ENCODE measurements at places on chromosomes 12 and 14.

- DNase-seq = no peak
These were observed 1.4 kb downstream of the VAMP1 start for GRCh38 chr12:6469092-6469491.

DNA sequence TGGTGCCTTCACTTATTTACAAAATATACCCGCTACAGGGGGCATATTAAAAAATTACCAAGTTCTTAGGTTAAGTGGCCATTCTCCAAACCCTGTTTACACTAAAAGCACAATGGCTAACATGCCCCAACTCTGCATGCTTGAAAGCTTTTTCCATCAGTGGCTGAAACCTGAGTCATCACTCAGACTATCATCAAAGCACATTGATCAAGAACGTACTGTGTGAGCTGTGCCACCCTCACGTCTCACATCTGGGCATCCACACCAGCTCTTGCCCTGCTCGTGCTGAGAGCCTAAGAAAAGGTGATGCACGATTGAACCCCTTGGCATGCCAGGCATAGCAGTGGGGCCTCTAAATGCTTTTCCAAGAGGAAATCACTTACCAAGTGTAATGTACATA is 13.2 kb downstream of the AQP6 start:
- DNase-seq = no peak

DNA sequence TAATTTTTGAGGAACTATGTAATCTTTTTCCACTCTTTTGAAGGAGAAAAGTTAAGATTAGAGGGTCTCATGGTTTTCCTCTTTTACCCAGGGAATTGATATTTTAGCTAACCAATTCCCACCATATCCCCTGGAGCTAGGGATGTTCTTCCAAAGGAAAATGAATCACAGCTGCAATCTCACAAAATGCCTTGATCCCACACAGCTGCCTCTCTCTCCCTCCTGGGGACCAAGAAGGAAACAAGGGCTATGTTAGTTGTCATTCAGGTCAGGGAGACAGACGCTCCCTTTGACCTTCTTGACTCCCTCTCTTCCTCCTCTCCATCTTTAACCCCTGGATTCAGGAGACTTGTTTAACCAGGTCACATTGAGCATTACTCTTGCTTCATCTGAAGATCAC is 9.5 kb downstream of the DCN start:
- no peak for DNase-seq

GRCh38 chr14:20469890-20470602 is 840 bp downstream of the PNP start:
- peak; percentile 65 for DNase-seq

- DNase-seq = peak; percentile 51
These were observed 1.2 kb downstream of the WNT5B start for GRCh38 chr12:1630133-1630826.

DNA sequence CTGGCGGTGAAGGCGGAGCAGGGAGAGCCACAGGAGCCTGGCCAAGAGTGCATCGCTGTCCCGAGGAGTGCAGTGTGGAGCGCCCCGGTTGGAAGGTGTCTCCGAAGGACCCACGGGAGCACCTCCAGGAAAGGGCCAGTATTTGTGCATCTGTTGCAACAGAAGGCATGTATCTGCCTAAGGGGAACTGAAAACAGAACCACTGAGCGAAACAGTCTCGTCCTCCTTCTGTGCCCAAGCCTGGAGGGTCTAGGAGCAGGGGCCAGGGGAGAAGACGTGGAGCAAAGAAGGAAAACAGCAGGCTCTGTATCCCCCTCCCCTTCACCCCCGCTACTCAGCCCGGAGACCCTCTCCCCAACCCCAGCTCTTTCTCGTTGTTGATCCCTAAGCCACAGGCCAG is 5.3 kb upstream of the LRRC10 start:
- no peak for DNase-seq

DNA sequence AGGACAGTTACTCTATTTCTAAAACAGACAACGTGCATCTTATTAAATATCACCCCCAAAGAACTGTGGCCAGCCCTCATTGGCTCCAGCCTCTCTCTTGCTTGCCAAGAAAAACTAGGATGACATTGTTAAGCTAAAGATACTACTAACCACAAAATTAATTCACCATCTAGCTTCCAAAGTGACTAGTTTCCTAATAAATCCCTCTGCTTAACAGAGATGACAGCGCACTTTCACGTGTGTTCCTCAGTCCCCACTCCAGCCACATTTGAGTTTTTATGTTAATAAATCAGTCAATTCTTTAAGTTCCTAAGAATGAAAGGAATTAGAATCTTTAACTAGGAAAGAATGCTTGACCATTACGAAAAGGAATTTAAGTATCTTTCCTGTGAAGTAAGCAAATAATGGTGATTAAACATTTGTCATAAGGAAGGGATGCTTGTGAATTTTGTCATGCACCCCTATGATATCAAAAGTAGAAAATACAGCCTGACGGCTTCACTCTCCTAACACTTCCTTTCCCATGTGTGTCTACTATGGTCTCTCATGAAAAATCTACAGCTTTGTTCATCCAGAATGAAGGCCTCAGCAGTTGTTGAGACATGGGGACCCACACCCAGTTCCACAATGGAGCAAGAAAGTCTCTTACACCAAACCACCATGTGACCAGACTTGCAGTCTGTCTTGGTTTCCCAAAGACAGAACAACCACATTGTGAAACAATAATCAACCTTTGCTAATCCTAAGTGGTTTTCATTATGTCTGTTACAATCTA is 8.1 kb downstream of the CORO1C start:
- no peak for DNase-seq

- DNase-seq = no peak
These were observed 13.0 kb upstream of the LRRC23 start for GRCh38 chr12:6891646-6892001.

- DNase-seq = no peak
These were observed 187.2 kb downstream of the RPL10L start for GRCh38 chr14:46464341-46464740.

GRCh38 chr12:104736307-104736706 is 221.8 kb downstream of the SLC41A2 start:
- no peak for DNase-seq

DNA sequence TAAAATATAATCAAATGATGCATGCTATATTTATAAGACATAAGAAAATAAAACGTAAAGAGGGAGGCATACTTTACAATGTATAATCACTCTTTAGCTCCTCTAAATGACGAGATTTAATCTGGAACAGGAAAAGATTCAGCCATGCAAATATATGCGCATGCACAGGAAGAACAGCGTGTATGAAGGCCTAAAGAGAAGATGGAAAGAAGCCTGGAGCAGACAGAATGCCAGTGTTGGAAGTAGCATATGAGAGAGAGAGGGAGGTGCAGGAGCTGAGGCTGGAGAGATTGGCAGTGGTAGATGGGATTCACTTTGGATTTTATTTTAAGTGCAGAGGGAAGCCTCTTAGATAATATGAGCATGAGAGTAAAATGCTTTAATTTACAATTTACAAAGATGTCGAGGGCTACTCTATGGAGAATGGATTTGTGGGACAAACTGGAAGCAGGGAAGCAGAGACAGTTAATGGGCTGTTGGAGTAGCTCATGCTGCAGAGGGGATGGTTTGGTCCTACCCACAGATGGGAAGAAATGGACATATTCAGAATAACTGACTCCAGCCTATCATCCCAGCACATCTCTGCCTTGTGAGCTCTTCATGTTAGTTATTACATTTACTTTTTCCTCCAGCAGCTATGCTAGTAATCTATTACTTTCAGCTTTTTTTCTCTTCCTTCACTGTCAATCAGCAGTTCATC is 411.1 kb downstream of the TMTC2 start:
- no peak for DNase-seq

GRCh38 chr12:19245666-19246065 is 116.1 kb downstream of the PLEKHA5 start:
- DNase-seq = no peak

- peak; percentile 14 for DNase-seq
These were observed 173.8 kb upstream of the MIS18BP1 start for GRCh38 chr14:45426685-45427282.

GRCh38 chr14:26917086-26917485 is 319.3 kb upstream of the NOVA1 start:
- no peak for DNase-seq

GRCh38 chr14:65250162-65250495 is 147.8 kb upstream of the MAX start:
- no peak for DNase-seq

DNA sequence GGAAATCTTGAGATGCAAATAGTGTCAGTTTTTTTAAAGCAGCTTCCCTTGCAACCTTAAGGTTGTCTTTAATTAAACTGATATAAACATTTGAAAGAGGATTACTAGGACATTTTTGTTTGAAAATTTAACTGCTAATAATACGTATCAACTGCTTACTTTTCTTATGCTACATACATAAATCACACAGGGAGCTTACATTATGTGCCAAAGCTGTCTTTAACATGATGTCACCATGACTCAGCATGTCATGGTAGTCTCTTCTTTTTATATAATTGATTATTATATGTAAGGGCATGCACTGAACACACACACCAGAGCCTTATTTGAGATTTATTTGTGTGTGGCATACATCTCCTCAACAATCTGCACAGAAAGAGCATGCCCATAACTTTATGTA is 63.0 kb upstream of the PTHLH start:
- no peak for DNase-seq

DNA sequence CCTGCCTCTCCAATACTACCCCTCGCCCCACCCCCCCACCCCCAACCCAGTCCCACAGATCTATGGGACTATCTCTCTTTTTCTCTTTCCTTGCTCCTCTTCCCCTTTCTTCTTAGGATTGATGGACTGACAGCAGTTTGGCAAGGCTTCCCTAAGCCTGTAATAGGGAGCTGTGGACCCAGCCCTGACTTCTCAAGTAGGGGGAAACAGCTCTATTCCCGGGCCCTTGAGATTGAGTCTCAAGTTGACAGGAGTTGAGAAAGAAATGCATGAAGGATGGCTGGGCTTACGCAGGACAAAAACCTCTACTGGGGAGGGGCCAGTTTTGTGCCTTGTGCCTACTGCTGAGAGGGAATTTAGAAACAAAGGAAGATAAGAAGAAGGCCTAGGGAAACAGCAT is 60.4 kb downstream of the SMUG1 start:
- DNase-seq = no peak

DNA sequence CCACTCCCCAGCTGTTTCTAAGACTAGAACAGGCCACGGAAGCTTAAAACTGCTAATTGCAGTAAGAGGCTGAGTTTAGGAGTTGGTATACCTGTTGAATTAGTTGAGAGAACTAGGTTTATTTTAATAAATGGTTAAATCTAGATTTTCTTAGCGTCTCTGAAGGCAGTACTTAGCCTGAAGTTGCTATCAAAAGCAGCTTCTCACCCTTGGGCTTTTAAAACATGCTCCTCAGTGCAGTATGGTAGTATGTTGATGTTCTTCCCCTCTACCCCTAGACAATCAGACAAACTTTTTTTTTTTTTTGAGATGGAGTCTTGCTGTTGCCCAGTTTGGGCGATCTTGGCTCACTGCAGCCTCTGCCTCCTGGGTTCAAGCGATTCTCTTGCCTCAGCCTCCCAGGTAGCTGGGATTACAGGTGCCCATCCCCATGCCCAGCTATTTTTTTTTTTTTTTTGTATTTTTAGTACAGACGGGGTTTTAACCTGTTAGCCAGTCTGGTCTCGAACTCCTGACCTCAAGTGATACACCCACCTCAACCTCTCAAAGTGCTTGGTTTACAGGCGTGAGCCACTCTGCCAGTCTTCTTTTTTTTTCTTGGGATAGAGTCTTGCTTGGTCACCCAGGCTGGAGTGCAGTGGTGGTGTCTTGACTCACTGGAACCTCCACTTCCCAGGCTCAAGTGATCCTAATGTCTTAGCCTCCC is 6.8 kb downstream of the SRSF5 start:
- no peak for DNase-seq

GRCh38 chr14:99157246-99157645 is 114.8 kb downstream of the BCL11B start:
- no peak for DNase-seq

GRCh38 chr12:79637093-79637492 is 53.7 kb downstream of the PAWR start:
- DNase-seq = no peak

GRCh38 chr12:94222351-94223084 is 74.1 kb downstream of the PLXNC1 start:
- DNase-seq = no peak

- DNase-seq = peak; percentile 38
These were observed 536 bp upstream of the DAAM1 start for GRCh38 chr14:59187802-59188460.

GRCh38 chr12:116969615-116970585 is 59.1 kb downstream of the FBXW8 start:
- DNase-seq = no peak

- no peak for DNase-seq
These were observed 133.4 kb downstream of the TMTC1 start for GRCh38 chr12:29650371-29650770.

DNA sequence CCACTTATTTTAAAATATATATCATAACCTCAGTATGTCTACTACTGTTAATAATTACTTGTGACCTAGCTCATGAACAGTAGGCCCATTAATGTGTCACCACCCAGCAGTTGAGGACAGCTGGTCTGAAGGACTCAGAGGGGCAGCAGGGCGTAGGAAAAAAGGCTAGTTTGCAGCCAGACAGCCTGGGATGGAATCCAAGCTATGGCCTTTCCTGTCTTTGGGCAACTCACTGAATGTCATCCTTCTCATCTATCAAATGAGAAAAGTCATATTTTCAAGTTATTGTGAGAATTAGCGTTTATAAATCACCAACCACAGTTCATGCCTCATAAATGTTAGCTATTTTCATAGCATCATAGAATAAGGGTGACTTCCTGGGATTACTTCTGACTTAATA is 12.3 kb downstream of the DENND5B start:
- DNase-seq = no peak

GRCh38 chr12:29132316-29132715 is 16.8 kb upstream of the FAR2 start:
- no peak for DNase-seq

DNA sequence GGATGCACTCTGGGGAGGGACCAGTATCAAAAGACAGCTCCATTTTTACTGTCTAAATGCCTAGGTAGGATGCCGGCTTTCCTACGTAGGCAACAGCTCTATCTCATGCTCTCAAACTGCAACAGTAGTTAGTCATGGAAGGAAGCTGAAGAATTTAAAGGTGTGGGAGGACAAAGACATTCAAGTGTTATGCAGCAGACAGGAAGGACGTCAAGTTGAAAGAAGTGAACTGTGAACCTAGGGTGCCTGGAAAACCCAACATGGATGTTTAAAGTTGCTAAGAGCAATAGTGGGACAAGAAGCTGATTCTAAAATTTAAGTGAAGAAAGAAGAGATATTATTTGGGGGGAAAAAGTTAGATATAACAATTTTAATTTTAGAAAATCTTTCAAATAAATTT is 5.9 kb downstream of the SEC23A start:
- peak; percentile 47 for DNase-seq

GRCh38 chr12:43407816-43408645 is 144.0 kb downstream of the ADAMTS20 start:
- DNase-seq = no peak

GRCh38 chr12:122399592-122400373 is 22.7 kb downstream of the CLIP1 start:
- peak; percentile 83 for DNase-seq

DNA sequence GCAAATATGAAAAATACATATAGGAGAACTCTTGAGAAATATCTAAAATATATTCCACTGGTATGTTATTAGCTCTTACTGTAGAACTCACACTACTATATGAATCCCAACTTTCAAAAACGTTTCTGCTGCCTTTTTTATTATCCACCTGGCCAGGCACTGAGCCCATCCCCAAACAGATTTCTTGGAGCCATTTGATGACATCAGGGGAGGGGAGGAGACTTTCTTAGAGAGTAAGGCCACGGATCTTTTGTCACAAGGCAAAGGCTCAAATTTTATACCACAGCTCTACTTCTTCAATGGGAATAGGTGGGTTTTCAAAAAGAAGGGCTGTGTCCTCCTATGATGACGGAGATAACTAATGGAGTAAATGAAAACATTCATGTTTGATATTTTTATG is 83.0 kb downstream of the SLC25A21 start:
- DNase-seq = no peak

- no peak for DNase-seq
These were observed 155.5 kb upstream of the RGS6 start for GRCh38 chr14:71776471-71777360.

All from CD4-positive, alpha-beta T cell (primary cell).